Testis (tissue), 5 donors: ENCODE measurements at places on chromosomes 16 and 17. TPM values are rescaled to one million over a fixed set of nuclear protein-coding genes. Genes with fewer than 3 reads are reported as not detected.

GRCh38 chr16:10280262-10281170, 98.3 kb upstream of the GRIN2A start:
- no peak overlapping the region for H3K27ac ChIP-seq
- no peaks in the 10 kb centered on the region for H3K36me3 ChIP-seq
- no peaks in the 10 kb centered on the region for H3K4me1 ChIP-seq
- H3K27me3 ChIP-seq, result no peaks in the 10 kb centered on the region

DNA sequence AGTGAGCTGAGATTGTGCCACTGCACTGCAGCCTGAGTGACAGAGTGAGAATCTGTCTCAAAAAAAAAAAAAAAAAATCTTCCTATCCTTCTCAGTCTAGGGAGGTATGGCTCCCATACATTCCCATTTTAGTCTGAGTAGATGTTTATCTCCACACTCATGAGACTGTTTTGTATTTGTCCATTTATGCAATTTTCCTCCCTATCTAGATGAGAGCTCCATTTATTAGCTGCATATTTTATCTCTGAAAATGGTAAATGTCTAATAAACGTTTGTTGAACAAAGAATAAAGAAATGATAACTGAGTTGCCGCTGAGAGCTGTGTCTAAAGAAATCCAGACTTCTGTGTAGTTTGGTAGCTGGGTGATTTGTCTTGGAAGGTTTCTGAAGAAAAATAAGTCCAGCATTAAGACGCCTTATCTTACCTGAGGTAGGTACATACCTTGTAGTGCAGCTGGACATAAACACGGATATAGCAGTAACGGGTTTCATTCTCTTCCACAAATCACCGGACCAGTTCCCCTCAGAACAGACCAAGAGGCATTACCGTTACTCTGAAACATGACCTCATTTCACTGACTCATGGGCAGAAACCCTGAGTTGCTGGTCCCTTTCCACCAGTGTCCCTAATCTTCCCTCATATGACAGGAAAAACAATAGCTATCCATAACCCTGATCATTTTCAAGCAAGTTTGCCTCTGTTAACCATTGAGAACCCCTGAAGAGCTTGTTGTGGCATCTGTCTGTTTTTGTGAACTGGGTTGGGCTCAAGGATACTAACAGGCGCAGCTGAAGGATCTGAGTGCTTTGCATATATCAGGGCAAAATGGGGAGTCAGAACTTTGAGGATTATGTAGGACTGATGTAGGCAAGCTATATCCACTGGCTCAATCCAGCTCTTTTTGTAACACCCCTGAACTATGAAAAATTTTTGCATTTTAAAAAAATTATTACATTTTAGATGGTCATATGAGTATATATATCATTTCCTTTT, 177.4 kb upstream of the XYLT1 start:
- H3K27me3 ChIP-seq, result no peaks in the 10 kb centered on the region
- H3K4me1 ChIP-seq, result no peaks in the 10 kb centered on the region
- H3K4me3 ChIP-seq, result no peak overlapping the region
- no peak for DNase-seq

GRCh38 chr16:61540216-61540615, 496.0 kb downstream of the CDH8 start:
- no peaks in the 10 kb centered on the region for H3K36me3 ChIP-seq
- H3K27ac ChIP-seq, result no peak overlapping the region
- no peaks in the 10 kb centered on the region for H3K4me1 ChIP-seq
- DNase-seq, result no peak
- no peaks in the 10 kb centered on the region for H3K27me3 ChIP-seq
- H3K4me3 ChIP-seq, result no peak overlapping the region

GRCh38 chr16:87243478-87243877, 73.7 kb downstream of the C16orf95 start:
- no peaks in the 10 kb centered on the region for H3K4me1 ChIP-seq
- no peak overlapping the region for H3K27ac ChIP-seq
- H3K36me3 ChIP-seq, result no peaks in the 10 kb centered on the region
- H3K27me3 ChIP-seq, result no peaks in the 10 kb centered on the region
- H3K4me3 ChIP-seq, result no peak overlapping the region

Gene ICAM2
- total RNA-seq, result 11.3 TPM
